ENCODE measurements at places on chromosomes 3 and 15.
A peak's percentile ranks its signal among the peaks of the same experiment; 100 is the strongest.

DNA sequence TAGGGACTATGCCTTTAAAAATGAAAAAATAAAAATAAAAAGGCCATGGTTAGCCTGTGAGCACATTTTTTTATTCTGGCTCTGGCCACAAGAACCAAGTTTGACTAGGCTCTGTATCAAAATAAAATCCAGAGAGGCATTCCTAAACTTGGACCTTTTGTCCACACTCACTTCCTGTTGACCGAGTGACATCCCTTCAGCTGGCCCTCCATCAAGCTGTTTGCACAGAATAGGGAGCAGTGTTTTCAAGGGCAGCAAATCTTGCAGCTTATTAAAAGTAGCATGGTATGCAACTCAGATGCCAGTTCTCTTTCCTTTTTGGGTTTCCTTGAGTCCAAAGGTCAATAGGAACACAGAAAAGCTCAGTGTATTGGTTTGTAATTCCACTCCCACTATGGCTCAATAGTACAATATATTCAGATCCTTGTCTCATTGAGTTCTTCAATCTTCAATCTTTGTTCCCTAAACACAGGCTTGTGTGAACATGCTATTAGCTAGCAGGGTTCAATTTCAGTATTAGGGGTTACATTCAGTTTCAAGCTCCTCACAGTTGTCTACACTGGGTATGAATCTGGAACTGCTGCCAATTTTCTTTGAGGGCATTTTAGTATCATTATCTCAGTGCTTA lies 244.5 kb downstream of the RBMS3 start:
- DNase-seq: no peak

DNA sequence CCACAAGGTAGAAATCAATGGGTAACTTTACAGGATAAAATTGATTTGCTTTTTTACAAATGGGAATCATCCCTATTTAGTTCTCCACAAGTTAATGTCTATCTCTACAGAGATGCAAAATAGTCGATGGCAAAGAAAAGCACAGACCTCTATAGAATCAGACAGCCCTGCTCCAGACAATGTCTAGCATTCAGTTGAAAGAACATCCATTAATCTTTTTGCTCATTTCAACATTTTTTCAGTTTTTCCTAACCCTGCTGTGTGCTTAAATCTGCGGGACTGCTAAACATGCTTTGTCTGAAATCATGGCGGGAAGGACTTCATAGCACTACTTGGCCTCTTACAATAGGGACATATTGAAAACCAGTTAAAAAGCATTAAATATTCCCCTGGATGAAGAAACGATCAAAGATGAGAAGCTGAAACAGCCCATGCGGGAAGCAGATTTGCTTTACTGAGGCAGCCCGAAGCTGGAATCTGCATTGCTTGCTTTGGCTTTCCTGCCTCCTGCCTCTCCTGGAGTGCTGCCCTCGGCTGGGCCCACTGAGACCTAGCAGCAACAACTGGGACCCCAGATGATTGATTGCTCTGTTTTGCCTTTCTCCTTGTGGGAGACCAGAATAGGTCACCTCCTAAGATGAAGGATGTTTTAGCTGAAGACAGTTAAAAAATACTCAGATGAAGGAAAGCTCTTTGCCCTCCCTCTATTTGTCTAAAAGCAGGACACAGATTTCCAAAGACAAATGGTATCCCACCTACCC lies 38.5 kb upstream of the RASGRP1 start:
- DNase-seq: no peak

DNA sequence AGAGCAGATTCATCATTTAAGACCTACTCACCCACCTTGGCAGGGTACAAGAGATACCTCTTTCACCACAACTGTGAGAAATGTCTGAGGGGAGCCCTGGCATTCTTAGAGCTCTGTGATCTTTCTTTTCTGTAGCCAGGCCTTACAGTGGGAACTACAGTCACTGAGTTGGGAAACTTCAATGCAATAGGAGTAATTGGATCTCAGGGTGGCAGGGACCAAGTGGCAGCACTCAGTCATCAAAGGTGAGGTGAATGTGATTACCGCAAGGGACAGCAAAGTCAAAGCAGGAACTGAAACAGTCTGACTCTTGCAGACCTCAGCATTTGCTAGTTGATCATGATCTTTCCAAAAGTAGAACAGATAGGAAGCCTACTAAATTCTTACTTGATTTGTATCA lies 7.2 kb upstream of the MCF2L2 start:
- no peak for DNase-seq

GRCh38 chr15:95304151-95304946 lies 1026.2 kb upstream of the NR2F2 start:
- DNase-seq: no peak

GRCh38 chr3:107133891-107134290 lies 243.3 kb upstream of the CCDC54 start:
- no peak for DNase-seq

DNA sequence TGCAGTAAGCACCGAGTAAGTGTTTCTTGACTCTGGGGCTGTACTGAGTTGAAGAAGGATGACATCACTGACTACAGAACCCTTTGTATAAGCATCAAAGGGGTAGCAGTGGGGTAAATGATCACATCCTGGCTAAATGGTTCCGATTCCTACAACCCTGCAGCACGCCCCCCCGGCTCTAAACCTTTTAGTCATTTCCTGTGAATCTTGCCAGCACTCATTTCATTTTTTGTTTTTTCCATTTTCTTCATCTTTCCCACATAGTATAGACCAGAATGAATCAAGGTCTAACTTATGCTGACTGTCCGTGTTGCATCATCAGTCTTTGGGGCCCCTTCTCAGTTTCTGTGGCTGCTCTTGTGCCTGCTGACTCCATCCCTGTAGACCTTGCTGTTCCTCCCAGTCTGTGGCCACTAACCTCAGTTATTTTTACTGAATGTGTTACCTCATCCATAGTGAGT lies 383.1 kb upstream of the TPRG1 start:
- peak; percentile 39 for DNase-seq

- no peak for DNase-seq
Observed at GRCh38 chr3:97816811-97817210, 5.0 kb upstream of the CRYBG3 start.

- DNase-seq: no peak
Observed at GRCh38 chr3:13712682-13713180, 163.8 kb downstream of the FBLN2 start.

DNA sequence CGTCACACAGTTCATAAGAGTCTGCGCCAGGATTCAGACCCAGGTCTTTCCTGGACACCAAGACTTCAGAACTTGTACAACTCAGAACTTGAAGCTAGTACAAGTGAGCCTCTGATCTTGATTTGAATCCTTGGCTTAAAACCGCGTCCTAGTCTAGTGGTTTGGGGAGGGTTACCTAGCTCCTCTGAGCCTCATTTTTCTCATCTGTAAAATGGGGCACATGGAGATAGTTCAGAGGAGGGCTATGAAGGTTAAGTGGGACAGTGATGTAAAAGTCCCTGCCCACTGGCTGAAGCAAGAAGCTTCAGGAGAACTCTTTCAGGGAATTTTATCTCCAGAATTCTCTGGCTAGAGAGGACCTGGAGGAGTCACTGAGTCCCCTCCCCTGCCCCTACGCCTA lies 48.7 kb upstream of the LCTL start:
- DNase-seq: no peak
